ENCODE measurements at places on chromosomes 3 and 15.

GRCh38 chr3:46096336-46096735 lies 69.1 kb upstream of the XCR1 start:
- no peak for DNase-seq

DNA sequence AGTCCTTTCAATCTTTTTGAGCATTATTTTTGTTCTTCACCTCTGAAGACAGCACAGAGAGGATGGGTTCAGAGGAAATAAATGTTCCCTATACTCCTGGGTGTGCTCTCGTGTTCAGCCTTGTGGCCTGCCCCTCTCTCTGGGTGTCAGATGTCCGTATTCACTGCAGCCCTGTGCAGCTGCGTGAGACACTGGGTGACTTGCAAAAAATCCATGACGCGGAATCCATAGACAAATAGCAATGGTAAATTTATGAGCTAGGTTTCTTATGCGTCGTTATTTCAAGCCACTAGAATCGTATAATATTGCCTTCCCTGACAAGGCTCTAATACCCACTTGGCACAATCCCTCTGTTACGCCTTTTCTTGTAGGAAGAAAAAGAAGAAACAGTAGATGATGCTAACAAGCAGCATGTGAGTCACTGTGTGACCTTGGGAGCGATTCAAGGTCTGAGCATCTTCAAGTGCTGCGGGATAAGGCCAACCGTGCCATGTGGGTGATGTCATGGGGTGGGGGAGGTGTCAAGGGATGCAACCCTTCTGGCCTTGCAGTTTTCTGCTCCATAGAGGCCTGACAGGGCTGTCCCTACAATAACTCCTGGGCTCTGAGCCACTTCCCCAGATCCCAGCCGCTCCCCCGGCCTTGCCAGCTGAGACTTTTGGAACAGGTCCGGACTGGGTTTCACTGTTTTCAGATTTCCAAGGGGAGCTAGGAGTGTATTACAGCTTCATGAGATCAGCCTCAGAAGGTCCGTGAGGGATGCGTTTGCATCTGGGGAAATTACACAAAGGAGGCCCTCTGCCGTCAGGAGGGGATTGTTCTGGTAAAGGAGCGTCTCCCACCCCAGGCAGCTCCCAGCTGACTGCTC lies 47.6 kb upstream of the POMGNT2 start:
- DNase-seq, result peak; percentile 85

- DNase-seq, result no peak
Observed at GRCh38 chr15:48393645-48394506, 62.6 kb downstream of the DUT start.

DNA sequence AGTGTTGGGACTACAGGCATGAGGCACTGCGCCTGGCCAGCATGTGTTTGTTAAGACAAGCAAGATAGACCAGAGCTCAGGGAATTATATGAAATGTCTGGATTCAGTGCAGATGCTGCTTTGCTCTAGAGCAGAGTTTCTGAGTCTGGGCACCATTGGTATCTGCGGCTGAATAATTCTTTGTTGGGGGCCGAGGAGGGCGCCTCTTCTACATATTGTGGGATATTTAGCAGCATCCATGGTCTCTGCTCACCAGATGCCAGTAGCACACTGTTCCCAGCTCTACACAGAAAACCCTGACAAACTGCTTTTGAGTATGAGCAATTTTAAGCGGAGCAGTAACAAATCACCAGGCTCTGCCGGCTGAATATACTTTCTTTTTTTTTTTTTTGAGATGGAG lies 3.6 kb upstream of the LDHAL6B start:
- no peak for DNase-seq

GRCh38 chr3:60101621-60102020 lies 1051.8 kb upstream of the CFAP20DC start:
- no peak for DNase-seq

GRCh38 chr3:186646106-186646505 lies 5.9 kb downstream of the FETUB start:
- DNase-seq, result no peak

- no peak for DNase-seq
Observed at GRCh38 chr3:132203889-132204596, 113.2 kb upstream of the ACP3 start.

GRCh38 chr3:112561484-112561733 lies 353 bp downstream of the ATG3 start:
- DNase-seq, result peak; percentile 43

DNA sequence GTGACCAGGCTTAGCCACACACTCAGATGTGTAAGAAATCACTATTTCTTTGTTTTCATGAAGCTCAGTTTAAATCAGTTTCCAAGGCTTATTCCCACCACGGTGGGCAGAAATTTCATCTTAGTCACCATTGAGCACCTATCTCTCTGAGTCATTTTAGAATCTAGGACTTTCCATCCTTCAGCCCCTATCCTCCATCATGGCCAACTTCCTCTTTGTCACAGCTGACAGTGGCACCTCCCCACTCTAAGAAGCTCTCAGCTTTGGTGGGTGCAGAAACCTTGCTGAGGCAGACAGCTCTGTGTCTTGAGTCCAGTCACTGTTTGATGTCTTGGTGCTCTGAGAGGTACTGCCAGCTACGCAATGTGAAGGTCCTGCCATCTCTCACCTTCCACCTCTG lies 32.9 kb downstream of the SNTN start:
- DNase-seq, result no peak

- DNase-seq, result peak; percentile 53
Observed at GRCh38 chr15:31262901-31263671, 63.5 kb upstream of the KLF13 start.

DNA sequence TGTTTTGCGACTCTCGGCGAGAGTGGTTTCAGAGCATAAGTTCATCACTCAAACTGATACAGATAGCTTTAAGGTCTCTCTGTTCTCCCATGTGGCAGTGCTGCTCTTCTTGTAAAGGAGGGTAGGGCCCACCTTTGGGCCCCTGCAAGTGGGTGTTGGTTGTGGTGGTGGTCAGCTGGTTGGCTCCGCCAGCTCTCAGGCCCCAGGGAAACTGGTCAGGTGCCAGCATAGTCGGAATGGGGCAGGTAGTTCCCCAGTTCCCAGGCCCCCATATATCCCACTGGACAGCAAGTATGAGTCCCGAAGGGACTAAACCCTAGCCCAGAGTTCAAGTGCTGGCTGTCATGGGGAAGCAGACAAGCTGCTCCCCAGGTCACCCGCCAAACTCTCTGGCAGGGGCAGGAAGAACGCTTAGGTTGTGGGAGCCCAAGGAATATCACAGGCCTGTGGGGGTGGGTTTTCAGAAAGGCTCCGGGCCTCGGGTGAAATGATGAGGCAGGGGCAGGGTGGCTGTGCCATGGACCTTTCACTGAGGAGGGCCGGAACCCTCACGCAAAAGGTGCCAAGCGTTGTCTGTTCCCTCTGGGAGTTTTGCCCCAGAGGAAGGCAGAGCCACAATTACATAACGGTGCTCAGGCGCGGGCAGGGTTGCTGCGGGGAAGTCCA lies 185.1 kb downstream of the EFHB start:
- no peak for DNase-seq

DNA sequence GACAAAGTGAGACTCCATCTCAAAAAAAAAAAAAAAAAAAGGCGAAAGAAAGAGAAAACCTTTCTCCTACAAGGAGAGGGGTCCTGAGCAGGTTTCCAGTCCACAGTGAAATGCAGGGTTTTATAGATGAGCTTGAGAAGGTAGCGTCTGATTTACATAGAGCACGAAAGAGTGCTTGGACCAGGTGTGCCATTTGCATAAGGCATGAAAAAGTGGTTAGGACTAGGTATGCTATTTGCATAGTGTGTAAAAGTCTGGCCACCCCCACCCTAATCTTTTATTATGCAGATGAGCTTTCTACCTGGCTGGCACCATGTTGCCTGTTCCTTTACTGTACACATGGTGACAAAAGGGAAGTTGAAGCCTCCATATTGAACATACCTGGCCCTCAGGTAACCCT lies 13.6 kb upstream of the RNU6-1 start:
- DNase-seq, result no peak

- no peak for DNase-seq
Observed at GRCh38 chr15:45784656-45785055, 149.8 kb downstream of the SQOR start.

DNA sequence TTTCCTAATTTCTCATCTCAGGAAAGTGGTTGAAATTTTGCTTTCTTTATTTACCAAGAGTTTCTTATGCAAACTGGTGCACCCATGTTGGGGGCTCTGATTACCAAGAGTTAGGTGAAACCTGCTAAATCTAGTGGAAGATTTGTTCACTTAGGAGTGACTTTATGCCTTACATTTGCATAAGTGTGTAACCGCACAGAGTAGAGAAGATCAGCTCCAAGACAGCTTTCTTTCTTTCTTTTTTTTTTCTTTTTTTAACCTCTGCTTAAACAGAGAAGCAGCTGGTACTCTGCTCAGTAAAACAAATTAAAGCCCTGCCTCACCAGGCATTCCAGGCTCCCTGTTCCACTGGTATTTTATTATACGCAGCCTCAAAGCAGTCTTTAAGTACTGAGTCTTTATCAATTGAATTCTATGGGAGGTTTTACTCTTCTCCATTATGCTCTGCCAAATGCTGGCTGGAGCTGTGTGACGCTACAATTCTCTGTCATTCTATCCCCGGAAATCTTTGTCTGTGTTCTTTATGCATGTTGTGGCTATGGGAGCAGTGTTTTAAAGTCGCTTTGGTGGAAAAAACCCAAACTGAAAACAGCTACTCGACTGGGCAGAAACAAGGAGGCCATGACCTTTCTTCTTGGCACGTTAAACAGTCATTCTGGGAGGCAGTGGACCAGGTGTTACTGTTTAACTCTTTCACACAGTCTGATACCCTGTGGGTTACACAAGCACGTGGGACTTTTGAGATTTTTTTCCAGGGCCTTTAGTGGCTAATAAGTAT lies 55.2 kb upstream of the GBE1 start:
- peak; percentile 7 for DNase-seq

GRCh38 chr3:50372349-50372748 lies 13.0 kb upstream of the TMEM115 start:
- DNase-seq, result no peak

GRCh38 chr15:44554934-44555723 lies 18.2 kb downstream of the EIF3J start:
- no peak for DNase-seq

- no peak for DNase-seq
Observed at GRCh38 chr15:101625184-101625583, 27.0 kb downstream of the TM2D3 start.

DNA sequence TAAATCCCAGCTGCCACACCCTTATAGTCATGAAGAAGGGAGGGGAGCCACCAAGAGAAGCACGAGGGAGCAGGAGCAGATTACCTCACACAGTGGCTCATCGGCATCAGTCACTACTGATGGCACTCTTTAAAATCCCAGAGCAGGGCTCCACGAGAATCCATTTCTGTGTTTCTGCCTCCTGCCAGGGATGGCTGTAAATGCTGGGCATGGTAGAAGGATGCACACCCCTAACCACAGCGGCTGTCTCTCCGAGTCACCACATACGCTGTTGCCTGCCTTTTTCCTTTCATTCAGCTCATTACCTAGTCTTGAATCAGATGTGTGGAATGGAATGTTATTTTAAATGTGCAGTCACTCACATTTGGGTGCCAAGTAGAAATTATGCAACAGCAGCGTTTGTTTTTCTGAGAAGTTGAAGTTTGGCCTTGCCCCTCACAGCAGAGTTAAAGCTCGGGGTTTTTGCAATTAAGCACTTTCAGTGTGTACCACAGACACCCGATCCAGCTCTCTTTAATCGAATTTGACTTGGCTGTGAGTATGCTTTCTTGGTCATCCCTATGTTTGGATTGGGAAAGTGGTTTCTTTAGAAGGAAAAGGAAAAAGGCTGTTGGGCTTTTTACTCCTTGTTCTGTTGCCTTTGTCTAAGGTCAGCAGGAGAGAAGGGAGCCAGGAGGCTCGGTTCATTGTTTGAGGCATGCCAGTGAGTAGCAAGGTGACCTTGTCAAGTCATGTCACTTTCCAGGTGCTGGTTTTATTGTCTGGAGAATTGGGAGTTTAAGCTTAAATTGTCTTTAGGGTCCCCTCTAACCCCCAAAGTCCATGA lies 284.2 kb upstream of the TPM1 start:
- peak; percentile 94 for DNase-seq
